Sigmoid colon (tissue), 7 donors: ENCODE measurements at places on chromosomes 5 and 9. TPM values are rescaled to one million over a fixed set of nuclear protein-coding genes. Genes with fewer than 3 reads are reported as not detected.

CDH9 gene
- total RNA-seq = not detected

IL33 gene
- 38.3 TPM for total RNA-seq

GMCL2 gene
- not detected for total RNA-seq

MYMK gene
- total RNA-seq = not detected

SERF1B gene
- total RNA-seq = 44.0 TPM

MSMP gene
- not detected for total RNA-seq

PRUNE2 gene
- total RNA-seq = 459 TPM

TLX3 gene
- not detected for total RNA-seq

FOXD4 gene
- not detected for total RNA-seq

PPP3R2 gene
- total RNA-seq = not detected

GPR150 gene
- not detected for total RNA-seq

TMEM171 gene
- total RNA-seq = not detected

ABCA1 gene
- total RNA-seq = 110 TPM
